ENCODE measurements at places on chromosomes 3 and 15.

- DNase-seq = peak; percentile 3
These were observed 83.6 kb upstream of the XCR1 start for GRCh38 chr3:46110701-46111493.

DNA sequence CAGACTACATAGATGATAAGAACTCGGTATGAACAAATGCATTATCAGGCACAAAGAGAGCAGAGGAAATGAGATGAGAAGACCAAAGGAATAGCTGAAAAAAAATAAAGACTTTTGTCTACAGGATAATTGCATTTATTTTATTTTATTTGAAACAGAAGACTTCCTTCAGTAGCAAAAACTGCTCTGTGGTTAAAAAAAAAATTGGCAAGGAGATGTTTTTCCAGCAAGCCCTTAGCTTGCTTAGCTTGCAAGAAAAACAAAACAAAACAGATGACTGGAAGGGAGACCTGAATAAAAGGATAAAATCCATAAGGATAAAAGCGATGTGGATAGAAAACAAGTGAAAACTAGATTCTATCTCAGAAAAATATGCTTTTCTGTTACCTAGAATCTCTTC lies 9.1 kb upstream of the PPM1L start:
- no peak for DNase-seq

DNA sequence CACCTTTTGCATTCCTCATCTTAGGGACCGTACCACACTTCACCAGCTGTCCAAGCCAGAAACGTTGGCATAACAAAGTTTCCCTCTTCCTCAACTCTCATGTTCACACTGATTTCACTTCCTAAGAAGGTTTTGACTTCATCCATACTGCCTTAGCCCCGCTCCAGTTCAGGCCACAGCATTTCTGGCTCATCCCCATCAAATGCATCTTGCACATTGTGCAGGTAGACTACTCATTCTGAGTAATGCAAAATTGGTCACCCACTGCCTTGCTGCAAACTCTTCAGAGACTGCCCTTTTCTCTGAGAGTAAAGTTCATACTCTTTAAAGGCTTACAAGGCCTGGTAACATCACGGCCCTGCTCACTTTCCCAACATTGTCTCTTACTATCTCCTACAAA lies 8.8 kb downstream of the NUSAP1 start:
- DNase-seq = no peak

DNA sequence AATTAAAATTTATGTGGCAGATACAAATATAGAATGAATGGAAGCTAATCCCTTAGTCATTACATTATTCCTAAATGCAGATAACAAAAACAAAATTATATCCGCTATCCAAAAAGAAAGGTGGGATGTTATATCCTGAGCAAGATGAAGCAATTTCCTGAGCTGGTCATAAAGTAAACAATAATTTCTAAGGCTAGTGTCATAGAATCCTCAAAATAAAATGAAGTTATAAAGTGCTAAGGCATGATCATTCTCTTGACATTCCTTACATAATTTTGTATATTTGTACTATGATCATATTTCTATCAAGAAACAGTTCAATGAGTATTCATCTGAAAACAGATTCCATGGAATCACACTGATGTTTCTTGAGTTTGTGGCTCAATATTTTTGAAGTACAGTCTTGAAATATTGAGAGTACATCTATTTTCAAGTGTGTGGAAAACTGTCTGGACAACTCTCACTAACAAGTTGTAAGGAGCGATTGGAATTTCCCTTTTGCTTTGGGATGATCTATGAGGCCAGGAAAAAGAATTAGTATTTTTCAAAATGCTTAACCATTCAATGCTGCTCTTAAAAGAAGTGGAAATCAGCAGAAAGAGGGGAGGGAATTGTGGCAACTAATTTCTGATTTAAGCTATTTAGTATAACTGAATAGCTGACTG lies 92.4 kb downstream of the ABI3BP start:
- DNase-seq = no peak

DNA sequence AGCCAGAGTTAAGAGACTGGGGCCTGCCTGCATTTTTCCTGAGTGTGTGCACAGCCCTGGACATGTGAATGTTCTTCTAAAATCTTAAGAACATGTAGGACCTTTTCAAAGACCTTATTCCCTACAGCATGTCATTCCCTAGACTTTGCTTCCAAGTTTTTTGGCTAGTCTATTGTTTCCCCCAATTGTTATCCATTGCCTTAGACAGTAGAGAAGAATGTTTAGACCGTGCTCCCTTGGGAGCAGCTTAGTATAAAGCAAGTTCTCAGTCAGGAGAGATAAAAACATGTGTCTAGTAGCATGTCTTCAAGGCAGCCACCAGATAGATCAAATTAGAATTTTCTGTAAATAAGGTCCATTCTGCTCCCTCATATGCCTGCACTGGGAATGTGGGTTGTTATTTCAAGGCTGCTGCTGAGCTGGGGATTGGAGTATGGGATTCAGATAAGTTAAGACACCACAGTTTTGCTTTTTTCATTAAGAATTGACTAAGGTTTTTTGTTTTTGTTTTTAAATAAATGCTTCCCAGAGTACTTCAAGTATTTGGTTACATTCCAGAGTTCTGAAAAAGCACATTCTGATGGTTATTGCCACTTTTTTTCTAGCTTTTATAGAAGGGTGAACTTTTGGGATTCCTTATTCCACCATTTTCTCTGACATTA lies 246.7 kb downstream of the RORA start:
- DNase-seq = no peak

- DNase-seq = no peak
These were observed 397.3 kb upstream of the PROK2 start for GRCh38 chr3:72182206-72182605.

- no peak for DNase-seq
These were observed 51.2 kb upstream of the THRB start for GRCh38 chr3:24545887-24546286.

GRCh38 chr3:69116162-69116561 lies 6.2 kb downstream of the LMOD3 start:
- no peak for DNase-seq

- DNase-seq = no peak
These were observed 63.1 kb downstream of the NTRK3 start for GRCh38 chr15:88193415-88193814.

GRCh38 chr15:48266024-48266689 lies 60.1 kb downstream of the SLC12A1 start:
- no peak for DNase-seq

DNA sequence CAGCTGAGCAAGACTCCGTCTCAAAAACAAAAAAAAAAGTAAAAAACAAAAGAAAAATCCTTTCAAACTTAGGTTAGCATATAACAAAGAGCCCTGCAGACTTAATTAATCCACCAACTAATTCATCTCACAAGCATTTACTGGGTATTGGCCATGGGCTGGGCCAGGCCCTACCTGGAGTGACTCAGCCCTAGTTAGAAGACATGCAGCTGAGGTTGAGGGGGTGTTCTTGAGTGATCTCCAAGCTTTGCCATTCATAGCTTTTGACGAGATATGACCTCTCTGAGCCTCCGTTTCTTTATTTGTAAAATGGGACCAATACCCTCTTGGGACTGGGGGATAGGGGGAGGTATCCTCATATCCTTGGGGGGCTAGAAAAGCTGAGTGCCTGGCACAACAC lies 7.8 kb downstream of the FBXL22 start:
- DNase-seq = no peak

- no peak for DNase-seq
These were observed 1.6 kb upstream of the ATOSA start for GRCh38 chr15:52680761-52681160.

DNA sequence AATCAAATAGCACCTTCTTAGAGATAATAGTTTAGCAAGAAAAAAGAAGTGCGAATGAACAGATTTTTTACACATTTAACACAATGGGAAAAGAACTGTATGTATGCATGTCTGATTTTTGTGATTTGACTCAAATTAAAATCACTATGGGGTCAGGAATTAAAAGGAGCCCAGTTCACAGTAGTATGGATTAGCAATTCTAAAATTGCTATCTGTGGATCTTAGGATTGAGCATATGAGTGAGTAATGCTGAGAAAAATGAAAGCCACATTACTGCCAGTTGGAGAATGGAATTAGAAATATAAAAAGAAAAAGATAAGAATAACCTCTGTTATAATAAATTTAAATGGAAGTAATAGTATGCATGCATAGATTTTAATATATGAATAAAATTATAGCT lies 386.8 kb upstream of the PLSCR5 start:
- no peak for DNase-seq

GRCh38 chr3:78021710-78022109 lies 981.8 kb downstream of the ROBO2 start:
- DNase-seq = no peak

DNA sequence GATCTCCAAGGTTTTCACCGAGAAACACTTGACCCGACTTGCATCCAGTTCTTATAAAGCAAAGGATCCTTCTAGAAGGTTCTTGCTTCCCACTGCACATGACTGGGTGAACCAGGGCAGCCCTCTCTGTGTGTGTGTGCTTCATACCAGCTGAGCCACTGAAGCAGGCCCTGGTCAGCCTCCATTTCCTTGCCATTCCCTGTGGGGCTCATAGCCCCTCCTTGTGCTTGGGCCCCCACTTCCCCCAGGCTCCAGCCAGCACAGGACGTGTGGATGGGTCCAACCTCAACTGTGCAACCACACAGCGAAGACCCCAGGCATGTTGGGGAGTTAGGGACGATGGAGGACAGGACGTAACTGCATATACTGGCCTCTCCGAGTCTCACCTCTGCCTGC lies 15.5 kb downstream of the KLF15 start:
- no peak for DNase-seq

DNA sequence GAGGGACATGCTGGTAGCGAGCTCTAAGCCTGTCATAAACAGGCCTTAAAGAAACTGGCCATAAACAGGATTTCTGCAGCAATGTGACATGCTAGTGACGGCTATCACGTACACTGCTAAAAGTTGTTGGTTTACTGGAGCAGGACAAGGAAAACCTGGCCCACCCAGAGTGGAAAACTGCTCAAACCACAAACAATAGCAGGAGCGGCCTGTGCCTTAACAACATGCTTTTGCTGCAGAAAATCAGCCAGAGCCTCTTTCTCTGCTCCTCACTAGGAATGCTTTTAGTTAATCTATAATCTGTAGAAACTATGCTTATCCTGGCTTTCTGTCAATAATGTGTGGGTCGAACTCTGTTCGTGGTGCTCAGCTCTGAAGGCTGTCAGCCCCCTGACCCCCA lies 202.9 kb upstream of the UBE3A start:
- no peak for DNase-seq

GRCh38 chr3:143071776-143072175 lies 47.8 kb upstream of the CHST2 start:
- DNase-seq = no peak

DNA sequence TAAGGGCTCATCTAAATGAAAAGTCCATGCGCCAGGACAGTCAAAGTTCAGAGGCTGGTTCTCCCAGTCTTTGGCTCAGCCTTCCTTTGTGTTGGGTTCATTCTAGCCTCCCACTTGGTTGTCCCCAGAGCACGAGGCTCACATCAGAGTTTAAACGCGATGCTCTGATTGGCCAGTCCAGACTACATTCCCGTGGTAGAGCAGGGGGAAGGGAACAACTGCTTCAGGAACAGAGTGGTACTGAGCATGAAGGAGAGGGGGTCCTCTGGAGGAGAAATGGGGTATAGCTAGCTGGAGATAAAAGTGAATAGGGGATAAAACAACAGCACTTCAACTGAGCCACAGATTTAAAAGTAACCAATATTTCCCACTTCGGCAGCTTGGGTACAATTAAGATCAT lies 32.2 kb downstream of the ANAPC13 start:
- no peak for DNase-seq

- no peak for DNase-seq
These were observed 14.0 kb downstream of the VGLL4 start for GRCh38 chr3:11629716-11630115.

DNA sequence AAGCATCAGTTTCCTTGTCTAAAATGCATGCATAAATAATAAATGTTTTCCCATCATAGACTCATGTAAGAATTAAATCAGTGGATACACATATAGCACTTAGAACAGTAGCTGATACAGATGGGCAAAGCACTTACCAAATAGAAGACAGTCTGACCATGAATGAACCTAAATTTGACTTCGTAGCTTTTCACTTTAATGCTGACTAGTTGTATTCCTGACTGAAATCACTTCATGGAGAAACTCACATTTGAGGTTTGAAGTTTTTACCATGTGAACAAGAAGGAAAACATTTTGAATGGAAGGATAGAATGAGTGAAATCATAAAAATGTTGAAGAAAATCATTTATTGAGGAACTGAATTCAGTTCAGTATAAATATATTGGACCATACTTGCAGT lies 68.8 kb upstream of the TMCO5A start:
- no peak for DNase-seq

- DNase-seq = no peak
These were observed 7.8 kb downstream of the CCDC80 start for GRCh38 chr3:112633191-112633590.

- DNase-seq = no peak
These were observed 147.3 kb upstream of the TRIM42 start for GRCh38 chr3:140530603-140531002.

GRCh38 chr3:101036213-101036618 lies 43.0 kb upstream of the ABI3BP start:
- no peak for DNase-seq

- no peak for DNase-seq
These were observed 53.0 kb upstream of the KPNA4 start for GRCh38 chr3:160618363-160618762.

DNA sequence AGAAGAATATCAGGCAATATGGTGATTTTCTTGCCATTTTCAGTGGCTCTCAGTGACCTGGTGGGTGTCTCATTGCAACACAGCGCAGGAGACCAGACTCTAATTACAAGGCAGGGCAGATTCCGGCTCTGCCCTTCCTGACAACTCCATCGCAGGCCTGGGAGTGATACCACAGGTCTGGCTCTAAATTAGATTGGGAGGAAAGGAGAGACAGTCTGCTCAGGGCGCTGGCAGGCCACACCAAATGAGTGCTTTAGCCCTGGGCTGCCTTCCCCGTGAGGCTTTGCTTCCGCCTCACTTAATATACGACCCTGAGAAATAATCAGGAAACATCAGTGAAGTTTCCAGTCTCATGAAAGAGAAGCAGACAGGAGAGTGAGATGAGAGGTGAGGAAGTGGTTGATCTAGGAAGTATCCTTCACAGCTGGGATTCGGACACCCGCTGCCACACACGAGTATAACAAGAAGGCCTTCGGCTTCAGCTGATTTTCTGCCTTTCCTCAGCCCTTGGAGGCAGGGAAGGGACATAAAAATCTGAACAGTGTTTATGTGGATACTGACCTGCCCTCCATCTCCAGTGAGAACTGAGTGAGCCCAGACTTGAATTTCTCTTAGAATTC lies 73.7 kb upstream of the PROK2 start:
- DNase-seq = no peak

GRCh38 chr3:140399871-140400270 lies 278.0 kb upstream of the TRIM42 start:
- DNase-seq = no peak

DNA sequence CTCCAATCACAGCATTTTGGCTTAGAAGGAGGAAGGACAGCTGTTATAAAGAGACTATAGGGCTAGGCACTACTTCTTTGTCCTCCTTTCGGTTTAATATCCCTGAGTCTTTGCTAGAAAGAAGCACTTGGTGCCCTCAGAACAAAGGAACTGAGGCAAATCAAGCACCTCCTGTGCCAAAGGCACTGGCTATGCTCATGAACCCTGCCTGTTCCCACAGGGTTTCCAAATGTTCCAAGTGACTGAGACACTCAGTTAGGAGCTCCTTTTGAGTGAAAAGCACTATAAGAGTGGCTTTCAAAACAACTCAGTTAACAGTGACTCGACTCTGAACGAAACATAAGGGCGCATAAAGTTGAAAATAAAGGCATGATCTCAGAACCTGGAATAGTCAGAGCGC lies 25.0 kb downstream of the TBC1D2B start:
- no peak for DNase-seq
